Epithelial cell of esophagus (primary cell): ENCODE measurements at places on chromosomes 2 and 18.

DNA sequence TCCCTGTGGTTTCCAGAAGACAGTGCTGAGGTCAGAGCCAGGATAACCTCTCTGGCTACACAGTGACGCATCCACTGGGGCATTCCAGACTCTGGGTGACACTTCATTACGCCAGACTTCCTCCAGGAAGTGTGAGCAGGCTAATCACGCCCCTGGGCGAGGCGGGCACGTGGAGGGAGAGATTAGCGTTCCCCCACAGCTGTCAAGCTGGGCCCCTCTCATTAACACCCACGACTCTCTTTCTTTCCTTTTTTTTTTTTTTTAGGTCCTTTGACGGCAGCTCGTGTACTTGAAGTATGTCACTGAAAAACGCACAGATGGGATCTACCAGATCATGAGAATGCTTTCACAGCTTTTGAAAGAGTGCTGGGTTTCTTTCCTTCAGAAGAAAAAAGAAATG lies 274.6 kb downstream of the AFF3 start:
- DNase-seq = peak; percentile 32

DNA sequence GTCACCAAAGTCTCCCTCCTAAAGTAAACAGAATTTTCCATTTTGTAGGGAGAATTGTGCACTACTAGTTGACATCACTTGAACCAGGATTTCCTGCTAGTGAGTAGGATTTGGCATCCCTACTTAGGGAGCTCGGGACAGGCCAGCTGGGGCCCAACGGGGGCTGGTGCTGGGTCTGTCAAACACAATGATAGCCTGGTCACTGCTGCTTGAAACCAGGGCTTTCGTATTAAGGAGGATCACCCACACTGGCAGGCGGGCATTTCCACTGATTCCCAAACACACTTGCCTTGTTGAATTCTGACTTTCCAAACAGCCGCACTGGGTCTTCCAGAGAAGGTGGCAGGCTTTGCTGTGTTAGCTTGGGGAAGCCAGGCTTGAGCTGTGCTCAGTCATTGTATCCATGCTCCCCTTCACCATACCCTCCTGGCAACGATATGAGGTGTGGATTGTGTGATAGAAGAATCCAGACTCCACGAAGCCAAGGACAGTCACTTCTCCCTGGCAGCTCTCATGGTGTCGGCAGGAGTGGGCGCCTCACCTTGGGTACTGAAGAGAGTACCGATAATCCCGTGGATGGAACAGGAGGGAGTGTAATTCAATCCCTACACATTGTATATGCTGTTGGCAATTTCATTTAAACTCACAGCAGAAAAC lies 7.5 kb downstream of the GDF7 start:
- DNase-seq = no peak

DNA sequence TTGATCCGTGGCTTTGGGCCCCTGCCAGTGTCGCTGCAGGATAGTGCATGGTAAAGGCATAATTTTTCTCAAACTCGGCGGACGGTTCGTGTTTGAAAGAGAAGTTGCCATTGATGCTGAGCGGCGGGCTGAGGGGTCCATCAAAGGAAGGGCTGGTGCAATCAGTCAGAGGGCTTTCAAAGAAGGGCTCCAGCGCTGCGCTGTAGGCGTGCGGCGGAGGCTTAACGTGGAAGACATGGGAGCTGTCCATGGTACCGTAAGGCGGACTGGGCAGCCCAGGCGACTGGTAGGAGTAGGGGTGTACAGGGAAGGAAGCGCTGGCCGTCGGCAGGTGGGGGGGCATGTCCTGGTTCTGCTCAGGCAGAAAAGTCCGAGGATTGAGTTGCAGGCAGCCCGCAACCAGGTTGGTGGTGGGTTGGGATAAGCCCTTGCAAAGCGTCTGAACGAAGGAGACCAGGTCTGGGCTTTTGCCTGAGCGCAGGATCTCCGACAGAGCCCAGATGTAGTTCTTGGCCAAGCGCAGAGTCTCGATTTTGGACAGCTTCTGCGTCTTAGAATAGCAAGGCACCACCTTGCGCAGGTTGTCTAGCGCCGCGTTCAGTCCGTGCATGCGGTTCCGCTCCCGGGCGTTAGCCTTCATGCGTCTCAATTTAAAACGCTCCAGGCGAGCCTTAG lies 2.3 kb downstream of the NEUROD1 start:
- peak; percentile 85 for DNase-seq

GRCh38 chr18:57352271-57352701 lies at the start of gene ST8SIA3:
Gene ST8SIA3 (plus strand): TSS chr18:57352557. CDS start chr18:57352847, 290 bp downstream.
- no peak for DNase-seq

GRCh38 chr18:10052871-10053270 lies 139.1 kb downstream of the VAPA start:
- DNase-seq = no peak

DNA sequence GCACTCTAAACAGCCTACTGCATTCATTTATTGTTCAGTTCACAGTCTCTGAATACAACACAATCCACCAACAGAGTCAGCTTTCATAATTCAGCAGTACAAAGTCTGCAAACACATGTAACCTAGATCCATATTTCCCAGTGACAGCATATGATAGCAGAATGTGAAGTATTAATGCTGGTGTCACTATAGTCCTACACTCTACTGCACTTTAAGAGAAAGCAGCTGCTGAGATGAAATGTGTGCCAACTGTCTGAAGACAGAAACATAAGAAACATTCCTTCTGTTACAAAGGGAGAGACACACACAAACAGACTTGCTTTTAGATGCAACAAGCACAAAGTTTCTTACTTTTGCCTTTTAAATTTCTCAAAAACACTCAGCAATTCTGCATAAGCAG lies 441.8 kb downstream of the ZEB2 start:
- no peak for DNase-seq

DNA sequence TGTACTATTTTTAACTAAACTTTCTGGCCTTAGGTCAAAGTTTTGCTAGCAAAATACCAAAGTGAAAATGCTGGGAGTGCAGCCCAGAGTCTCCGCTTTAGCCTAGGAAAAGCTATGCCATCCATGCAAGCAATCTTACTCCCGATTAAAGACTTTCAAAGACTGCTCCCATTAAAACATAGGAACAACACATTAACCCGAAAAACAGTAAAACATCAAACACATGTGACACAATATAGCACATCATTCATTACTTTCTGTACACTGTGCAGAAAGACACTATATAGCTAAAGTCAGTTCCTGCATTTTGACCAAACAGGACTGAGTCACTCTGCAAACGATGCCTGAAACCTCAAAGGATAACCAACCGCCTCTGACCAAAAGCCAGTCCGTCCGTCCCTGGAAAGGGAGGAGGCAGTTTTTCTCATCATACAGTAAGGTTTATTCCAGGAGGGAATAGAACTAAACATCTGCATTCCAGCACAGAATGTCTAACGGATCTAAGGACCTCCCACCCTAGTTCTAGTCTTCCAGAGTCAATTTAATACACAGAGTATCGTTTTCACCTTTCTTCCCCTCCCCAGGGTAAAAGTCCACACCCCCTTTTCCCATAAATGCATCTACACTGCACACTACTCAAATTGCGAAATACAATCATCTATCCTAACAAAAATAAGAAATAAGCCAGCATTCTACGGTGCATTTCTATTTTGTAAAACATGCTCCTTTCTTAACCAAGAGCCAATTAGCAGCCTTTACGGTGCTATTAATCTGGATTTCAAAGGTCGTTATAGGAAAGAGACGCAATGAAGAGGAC lies 1.7 kb downstream of the ROCK2 start:
- DNase-seq = peak; percentile 84

DNA sequence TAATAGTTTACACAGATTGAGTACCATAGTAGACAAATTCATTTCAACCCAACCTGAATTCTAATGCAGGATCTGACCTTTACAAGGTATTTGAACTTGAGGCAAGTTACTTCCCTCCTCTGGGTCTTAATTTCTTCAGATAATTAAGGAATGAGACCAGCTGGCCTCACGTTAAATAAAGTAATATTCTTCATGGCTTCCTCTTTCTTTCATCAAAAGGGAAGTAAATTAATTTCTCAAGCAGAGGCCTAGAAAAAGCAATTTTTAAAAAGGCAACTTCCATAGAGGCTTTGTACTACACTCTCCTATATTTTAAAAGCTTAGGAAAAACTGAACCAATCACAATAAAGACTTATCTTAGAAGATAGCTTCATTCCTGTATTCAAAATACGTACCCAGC lies 109.2 kb downstream of the EXOC6B start:
- no peak for DNase-seq

GRCh38 chr18:48028696-48029095 lies 98.2 kb upstream of the SMAD2 start:
- peak; percentile 62 for DNase-seq

DNA sequence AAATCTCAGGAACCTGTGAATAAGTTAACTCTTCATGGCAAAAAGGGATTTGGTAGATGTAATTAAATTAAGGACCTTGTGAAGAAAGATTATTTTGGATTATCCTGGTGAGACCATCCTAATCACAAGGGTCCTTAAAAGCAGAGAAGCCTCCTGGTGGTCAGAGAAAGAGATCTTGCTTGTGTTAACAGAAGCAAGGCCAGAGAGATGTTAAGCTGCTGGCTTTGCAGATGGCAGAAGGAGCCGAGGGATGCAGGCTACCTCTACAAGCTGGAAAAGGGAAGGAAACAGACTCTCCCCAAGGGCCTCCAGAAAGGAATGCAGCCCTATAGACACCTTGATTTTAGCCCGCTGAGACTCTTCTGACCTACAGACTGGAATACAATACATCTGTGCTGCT lies 197.0 kb downstream of the STK39 start:
- DNase-seq = no peak

DNA sequence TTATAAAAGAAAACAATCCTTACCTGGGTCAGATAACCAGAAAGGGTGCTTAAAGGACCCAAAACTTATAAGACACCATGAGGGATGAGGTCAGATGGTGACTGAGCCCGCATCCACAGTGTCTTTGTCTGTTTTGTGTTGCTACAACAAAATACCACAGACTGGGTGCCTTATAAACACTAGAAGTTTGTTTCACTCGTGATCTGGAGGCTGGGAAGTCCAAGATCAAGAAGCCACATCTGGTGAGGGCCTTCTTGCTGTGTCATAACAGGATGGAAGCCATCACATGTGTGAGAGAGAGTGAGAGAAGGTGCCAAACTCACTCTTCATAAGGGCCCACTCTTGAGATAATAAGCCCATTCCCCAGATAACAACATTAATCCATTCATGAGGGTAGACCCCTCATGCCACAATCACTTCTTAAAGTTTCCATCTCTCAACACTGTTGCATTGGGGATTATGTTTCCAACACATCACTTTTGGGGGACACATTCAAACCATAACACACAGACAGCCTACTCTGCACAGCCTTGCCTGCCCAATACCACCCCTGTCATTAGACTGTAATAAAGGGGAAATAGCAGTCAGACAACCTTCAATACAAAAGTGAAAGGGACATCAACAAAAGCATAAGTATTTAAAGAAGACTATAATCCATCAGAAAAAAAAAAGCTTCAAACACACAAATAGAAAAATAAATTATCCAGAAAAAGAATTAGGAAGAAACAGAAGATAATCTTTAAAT lies 249.8 kb downstream of the ANAPC1 start:
- DNase-seq = no peak

DNA sequence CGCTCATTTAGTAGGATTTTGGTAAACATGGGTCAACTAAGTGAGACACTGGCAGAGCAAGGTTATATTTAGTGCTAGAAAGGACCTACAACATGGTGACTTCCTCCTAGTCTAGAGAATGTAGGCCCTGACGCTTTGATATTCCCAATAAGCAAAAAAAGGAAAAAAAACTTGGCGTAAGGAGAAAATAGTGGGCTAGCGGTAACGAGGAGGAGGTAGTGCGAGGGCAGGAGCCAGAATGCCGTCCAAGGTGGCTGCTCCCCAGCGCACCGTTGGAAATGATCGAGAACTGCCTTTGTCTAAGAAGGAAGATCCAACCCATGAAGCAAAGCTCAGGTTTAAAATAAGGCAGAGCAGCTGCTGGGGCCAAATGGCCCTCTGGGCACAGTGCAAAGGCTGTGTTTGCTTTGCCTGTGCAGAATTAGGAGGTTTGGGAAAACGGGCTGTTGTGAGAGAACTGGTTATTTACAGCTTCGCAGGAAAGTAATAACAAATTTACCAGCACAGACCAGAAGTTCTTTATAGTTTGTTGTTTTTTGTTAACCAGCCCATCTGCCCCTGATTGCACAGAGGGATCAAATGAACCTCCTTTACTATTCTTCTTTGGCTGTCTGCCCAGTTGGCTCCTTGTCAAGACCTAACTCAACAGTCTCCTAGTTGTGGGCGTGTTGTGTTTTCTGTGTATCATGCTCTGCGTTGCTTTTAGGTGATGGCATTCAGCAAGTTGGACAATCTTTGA lies 86.6 kb downstream of the ITGB1BP1 start:
- DNase-seq = peak; percentile 95

DNA sequence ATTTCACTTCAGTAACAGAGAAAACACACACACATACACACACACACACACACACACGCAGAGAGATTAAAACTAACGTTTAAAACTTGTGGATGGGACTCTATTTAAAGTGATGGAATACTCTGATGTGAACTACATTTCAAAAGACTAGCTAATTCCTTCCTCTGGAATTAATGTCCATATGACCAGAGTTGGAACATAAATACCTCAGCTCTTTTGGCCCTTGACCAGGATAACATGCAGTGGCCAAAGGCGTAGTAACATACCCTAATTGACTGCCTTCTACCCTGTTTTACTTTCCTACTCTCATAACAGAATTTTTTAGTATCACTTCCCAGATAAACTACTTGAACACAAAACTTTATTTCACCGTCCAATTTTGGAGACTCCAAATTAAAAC lies 671.3 kb upstream of the CHAC2 start:
- no peak for DNase-seq

- peak; percentile 2 for DNase-seq
These were observed 467.9 kb upstream of the SYT4 start for GRCh38 chr18:43744960-43745745.

- no peak for DNase-seq
These were observed 91.0 kb upstream of the LCLAT1 start for GRCh38 chr2:30356071-30356470.

DNA sequence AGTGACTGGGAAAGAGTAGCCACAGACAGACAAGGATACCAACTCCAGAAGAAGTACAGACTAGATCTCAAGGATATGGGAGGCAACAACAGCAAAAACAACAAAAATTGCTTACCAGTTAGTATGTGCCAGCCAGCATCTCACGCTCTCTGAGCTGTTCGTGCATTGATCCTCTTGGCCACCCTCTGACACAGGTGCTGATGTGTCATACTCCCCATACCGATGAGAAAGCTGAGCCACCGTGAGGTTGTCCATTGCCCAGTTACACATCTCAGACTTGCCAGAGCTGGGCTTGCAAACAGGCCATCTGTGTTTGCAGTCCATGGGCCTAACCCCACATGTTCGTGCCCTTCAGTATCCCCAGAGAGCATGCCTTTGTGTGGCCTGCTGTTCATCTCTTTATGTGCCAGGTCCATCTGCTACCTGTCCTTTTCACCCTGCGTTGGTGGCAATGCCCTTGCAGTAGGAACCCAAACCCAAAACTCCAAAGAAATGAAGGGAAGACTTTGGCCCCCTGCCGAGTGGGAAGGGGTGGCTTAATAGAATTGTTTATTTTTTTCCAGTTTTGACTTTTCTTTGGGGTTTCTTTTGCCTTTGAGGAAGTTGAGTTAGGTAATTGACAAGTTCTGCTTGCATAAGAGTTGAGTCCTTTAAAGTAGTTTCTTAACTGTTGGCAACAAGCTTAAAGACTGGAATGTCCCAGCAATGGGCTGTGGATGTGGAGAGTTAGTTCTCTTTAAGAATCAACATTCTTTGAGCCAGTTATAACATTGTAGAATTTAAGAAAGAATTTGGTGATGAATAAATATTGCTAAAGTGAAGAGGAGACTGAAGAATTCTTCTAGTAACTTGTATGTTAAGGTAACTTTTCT lies 46.7 kb downstream of the LYPD6B start:
- no peak for DNase-seq
